ENCODE measurements at places on chromosomes 7 and 10.

GRCh38 chr10:13329565-13329964 lies 18.5 kb downstream of the SEPHS1 start:
- DNase-seq, result no peak

GRCh38 chr10:74640134-74640921 lies 186.1 kb upstream of the KAT6B start:
- no peak for DNase-seq

DNA sequence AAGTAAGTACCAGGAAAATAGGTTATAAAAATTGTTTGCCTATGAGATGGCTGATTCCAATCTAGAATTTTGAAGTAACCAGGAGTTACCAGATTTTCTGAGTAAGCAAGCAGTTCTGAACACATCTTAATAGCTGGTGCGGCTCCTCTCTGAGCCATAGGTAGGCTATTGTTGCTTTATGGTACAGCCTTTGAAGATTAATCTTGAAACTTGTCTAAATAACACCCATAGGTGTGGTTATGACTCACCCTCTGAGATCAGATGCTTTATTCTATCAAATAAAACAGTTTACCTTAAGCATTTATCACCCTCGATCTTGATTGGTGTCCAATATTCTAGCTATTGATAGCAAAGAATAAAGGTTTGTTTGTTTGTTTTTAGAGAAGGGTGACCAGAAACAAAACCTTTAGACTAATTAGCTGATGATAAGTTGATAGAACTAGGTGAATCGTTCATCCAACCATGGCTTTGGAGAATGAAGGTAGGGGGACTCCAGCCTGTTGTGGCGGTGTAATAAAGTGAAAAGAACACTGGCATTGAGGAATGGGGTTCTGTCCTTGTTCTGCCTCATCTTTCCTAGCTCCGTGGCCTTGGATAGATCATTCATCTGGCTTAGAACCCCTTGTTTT lies 72.2 kb downstream of the VTI1A start:
- no peak for DNase-seq

- no peak for DNase-seq
These were observed 405.5 kb downstream of the RPS24 start for GRCh38 chr10:78438907-78439809.

DNA sequence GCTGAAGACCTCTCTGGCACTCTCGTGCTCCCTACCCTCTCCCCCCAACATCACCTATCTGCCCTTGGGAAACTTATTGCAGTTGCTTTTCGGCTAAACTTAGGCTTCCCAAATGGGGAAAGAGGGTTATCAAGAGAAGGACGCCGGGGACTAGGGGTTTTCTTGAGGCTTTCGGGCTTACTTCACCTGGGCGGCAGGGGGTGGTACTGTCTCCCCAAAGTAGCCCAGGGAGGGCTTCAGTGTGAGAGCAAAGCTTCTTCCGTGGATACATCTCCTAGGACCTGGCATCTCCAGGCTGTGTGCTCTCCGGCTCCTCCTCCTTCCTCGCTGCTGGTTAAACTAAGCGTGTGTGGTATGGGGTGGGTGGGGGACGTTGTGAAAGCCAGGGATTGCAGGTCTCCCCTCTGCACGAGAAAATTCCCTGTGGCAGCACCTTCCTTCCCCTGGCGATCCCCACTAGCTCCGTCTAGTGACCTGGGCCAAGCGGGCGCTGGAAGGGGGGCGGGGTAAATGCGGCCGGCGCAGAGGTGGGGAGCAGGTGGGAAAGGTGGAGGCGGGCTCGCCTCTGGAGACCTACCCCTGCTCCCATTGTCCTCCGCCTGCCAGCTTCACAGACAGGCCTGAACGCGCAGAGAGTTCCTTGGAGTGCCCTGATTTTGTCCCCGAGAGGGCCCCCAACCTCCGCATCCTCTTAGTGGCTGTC lies 1.1 kb downstream of the PLXDC2 start:
- no peak for DNase-seq

- DNase-seq, result no peak
These were observed 63.0 kb downstream of the ABRAXAS2 start for GRCh38 chr10:124864421-124865193.
